ENCODE measurements at places on chromosomes 3 and 15. TPM values are rescaled to one million over a fixed set of nuclear protein-coding genes. Genes with fewer than 3 reads are reported as not detected.

DNA sequence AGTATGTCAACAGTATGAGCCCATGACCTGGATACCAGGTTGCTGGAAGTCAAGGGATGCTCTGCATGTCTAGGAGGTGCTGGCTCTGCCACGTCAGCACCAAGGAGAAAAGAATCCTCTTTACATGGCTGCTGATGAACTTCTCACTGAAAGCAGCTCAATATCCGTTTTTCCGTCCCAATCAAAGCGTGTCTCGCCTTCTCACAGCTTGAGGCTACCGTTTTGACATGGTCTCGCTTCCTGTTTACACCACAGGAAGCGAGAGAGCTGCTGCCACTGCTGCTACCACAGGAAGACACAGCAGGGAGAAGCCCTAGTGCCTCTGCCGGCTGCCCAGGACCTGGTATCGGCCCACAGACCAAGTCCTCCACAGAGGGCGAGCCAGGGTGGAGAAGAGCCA is 27.3 kb downstream of the STARD5 start:
- peaks cover 58% of the 10 kb centered on the region for H3K36me3 ChIP-seq
- no peak for DNase-seq
- peak overlapping the region; percentile 42 for H3K4me3 ChIP-seq
- H3K27me3 ChIP-seq = no peaks in the 10 kb centered on the region

GRCh38 chr15:73541479-73541878 is 91.7 kb downstream of the NPTN start:
- DNase-seq = no peak
- no peaks in the 10 kb centered on the region for H3K36me3 ChIP-seq
- H3K4me1 ChIP-seq = no peaks in the 10 kb centered on the region
- no peak overlapping the region for H3K27ac ChIP-seq

- no peak for DNase-seq
- H3K4me3 ChIP-seq = no peak overlapping the region
- no peaks in the 10 kb centered on the region for H3K27me3 ChIP-seq
- no peak overlapping the region for H3K27ac ChIP-seq
- H3K4me1 ChIP-seq = no peaks in the 10 kb centered on the region
Measured at GRCh38 chr15:101407966-101408775, 81.3 kb downstream of the PCSK6 start.

- DNase-seq = no peak
- no peaks in the 10 kb centered on the region for H3K36me3 ChIP-seq
- no peak overlapping the region for H3K27ac ChIP-seq
Measured at GRCh38 chr3:138950701-138951100, 3.7 kb downstream of the FOXL2NB start.

GRCh38 chr3:19149368-19149767 is 1.1 kb downstream of the KCNH8 start:
- H3K36me3 ChIP-seq = no peaks in the 10 kb centered on the region
- H3K4me1 ChIP-seq = peaks cover 24% of the 10 kb centered on the region
- peaks cover 12% of the 10 kb centered on the region for H3K27me3 ChIP-seq
- no peak overlapping the region for H3K4me3 ChIP-seq
- H3K27ac ChIP-seq = no peak overlapping the region
- no peak for DNase-seq

DNA sequence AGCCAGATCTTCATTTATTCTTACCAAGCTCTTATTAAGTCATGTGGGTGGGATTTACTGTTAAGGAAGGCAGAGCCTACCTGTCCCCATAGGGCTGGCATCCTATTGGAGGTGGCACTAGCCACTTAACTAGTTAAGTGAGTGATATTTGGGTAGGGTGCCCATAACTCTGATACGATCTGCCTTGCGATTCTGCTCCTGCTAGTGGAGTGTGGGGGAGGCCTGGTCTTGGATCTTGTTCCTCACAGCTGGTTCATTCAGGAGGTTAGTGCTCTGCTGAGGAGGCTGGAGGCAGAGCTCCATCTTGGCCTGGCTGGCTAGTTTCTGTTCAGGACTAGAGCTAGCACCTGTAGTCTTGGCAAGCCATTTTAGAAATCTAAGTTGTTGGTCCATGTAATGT is 9.3 kb downstream of the BAHD1 start:
- no peaks in the 10 kb centered on the region for H3K36me3 ChIP-seq
- H3K27me3 ChIP-seq = no peaks in the 10 kb centered on the region
- no peak overlapping the region for H3K27ac ChIP-seq
- no peak overlapping the region for H3K4me3 ChIP-seq

GRCh38 chr3:32366638-32367397 is 24.8 kb upstream of the CMTM7 start:
- no peaks in the 10 kb centered on the region for H3K27me3 ChIP-seq
- DNase-seq = no peak
- H3K4me1 ChIP-seq = no peaks in the 10 kb centered on the region
- H3K27ac ChIP-seq = no peak overlapping the region

The FAM81A gene
- 10.8 TPM for total RNA-seq

The C2CD4A gene
- 0.24 TPM for total RNA-seq

The RASL12 gene
- 12.8 TPM for total RNA-seq

The TMEM207 gene
- not detected for total RNA-seq

The SUSD5 gene
- total RNA-seq = 1.1 TPM
